ENCODE measurements at places on chromosomes 4 and X.

DNA sequence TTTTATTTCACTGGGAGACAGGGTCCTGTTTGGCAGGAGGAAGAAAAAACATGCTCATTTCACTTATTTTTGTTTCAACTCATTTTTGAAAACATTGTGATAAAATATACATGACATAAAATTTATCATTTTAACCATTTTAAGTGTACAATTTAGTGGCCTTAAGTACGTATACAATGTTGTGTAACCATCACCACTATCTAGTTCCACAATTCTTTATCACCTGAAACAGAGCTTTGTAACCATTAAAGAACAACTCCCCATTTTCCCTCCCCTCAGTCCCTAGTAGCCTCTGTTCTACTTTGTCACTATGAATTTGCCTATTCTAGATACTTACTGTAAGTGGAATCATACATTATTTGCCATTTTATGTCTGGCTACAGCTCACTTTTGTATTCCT lies 143.8 kb downstream of the GPAT3 start:
- no peak for DNase-seq

DNA sequence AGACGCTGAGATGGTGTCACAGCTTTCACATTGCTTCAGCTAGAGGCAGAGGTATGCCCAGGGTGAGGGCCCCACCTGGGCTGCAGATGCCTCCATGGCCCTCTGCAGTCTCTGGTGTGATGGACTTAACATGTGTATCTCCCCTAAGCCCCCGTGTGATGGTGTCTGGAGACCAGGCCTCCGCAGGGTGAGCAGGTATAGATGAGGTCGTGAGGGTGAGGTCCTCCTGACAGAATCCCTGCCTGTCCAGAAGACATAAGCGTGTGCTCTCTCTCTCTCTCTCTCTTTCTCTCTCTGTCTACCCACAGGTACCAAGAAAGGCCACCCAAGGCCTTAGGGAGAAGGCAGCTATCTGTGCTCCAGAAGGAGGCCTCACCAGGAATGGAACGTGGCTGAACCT lies 50.9 kb downstream of the CPZ start:
- DNase-seq: no peak

- DNase-seq: no peak
Measured at GRCh38 chr4:160846121-160846520, 1317.7 kb downstream of the FSTL5 start.

- no peak for DNase-seq
Measured at GRCh38 chr4:15378062-15378461, 49.8 kb upstream of the C1QTNF7 start.

DNA sequence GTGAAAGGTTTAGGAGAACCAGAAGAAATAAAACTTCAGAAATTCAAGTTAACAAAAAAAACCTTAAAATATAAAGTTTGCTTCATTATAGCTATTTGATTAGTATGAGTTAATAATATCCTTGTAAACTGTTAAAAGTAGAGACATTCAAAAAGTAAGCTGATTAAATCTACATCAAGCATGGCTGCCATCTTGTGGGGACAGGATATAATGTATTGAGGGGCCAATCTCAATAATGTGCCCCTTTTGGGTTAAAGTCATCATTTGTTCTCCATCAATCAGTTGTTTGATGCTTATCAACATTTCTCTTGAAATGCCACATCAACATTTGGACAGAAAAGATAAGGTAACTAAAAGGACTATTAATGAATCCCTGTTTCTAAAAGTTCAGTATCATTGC lies 4.6 kb upstream of the GRID2 start:
- DNase-seq: no peak

DNA sequence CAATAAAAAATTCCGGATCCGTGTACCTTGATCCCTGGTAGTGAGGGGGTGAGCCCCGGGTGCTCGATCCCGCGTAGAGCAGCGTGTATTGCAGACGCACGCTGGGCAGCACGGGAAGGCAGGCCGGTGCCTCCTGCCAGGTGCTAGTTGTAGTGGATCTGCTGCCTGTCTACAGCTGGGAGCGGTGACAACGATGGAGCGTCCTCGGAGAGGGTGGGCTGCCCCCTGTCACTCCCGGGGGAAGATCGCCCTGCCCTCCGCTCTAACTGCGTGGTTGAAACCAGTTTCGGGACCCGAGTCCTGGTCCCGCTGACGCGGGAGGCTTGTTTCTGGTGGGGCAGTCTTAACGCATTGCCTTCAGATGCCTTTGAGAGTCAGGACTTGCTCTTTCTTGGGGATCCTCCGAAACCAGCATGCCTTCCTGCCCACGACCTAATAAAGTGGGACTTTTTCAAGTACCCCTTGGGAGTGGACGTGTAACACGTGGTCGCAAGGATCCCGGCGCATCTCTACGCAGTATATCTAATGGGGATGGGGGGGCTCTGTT lies 2.7 kb upstream of the NKX6-1 start:
- DNase-seq: no peak

GRCh38 chr4:21451032-21451431 lies 497.5 kb downstream of the KCNIP4 start:
- DNase-seq: no peak

DNA sequence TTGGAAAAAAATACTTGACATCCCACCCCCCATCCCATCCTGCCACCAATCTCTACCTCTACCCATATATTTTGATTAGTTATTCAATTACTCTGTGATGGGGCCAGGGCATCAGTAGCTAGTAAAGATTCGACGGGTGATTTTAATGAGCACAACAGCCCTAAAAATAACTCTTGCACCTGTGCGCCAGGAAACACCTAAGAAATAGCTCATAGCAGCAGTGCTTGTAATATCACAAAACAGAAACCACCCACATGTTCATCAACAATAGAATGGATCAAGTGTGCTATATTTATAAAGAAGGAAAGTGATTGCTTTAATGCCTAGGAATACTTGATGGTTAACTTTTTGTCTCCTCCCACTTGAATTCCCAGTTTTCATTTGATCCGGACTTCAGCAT lies 225.6 kb upstream of the LCORL start:
- DNase-seq: no peak

DNA sequence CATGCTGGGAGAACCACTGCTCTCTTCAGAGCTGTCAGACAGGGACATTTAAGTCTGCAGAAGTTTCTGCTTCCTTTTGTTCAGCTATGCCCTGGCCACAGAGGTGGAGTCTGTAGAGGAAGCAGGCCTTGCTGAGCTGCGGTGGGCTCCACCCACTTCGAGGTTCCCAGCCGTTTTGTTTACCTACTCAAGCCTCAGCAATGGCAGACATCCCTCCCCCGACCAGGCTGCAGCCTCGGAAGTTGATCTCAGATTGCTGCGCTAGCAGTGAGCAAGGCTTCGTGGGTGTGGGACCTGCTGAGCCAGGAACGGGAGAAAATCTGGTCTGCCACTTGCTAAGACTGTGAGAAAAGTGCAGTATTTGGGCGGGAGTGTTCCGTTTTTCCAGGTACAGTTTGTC lies 118.9 kb downstream of the SLC10A6 start:
- no peak for DNase-seq

GRCh38 chr4:2297606-2298531 lies 36.0 kb upstream of the MXD4 start:
- no peak for DNase-seq
